ENCODE measurements at places on chromosomes 13 and 19. TPM values are rescaled to one million over a fixed set of nuclear protein-coding genes. Genes with fewer than 3 reads are reported as not detected.

Gene KISS1R
- total RNA-seq, result not detected

Gene AZU1
- total RNA-seq, result not detected

Gene ZNF726
- total RNA-seq, result 8.7 TPM

Gene S1PR4
- 0.06 TPM for total RNA-seq

Gene WDR87
- total RNA-seq, result not detected

Gene KCTD4
- 0.07 TPM for total RNA-seq

Gene PDX1
- not detected for total RNA-seq

Gene LINGO3
- not detected for total RNA-seq

Gene C13orf42
- not detected for total RNA-seq

Gene FOXA3
- total RNA-seq, result 2.2 TPM

Gene CADM4
- 1.5 TPM for total RNA-seq

GRCh38 chr13:46810440-46810839 lies 13.5 kb upstream of the ESD start:
- DNase-seq, result no peak

DNA sequence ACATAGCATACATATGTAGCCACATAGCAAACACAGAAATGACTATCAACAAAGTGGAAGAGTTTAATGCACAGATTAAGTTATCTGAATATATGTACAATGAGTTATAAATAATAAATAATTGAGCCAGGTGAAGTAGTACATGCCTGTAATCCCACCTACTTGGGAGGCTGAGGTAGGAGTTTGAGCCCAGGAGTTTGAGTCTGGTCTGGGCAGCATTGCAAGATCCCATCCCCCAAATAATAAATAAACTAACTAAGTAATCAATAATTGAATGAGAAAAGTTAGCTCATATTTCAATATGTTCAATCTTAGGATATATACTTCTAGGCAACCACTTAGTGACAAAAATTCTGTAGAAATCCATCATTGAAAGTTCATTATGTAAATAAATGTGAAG lies 1.7 kb downstream of the CARD8 start:
- DNase-seq, result no peak

- DNase-seq, result peak; percentile 95
These were observed 8.8 kb upstream of the CPB2 start for GRCh38 chr13:46113596-46113995.

DNA sequence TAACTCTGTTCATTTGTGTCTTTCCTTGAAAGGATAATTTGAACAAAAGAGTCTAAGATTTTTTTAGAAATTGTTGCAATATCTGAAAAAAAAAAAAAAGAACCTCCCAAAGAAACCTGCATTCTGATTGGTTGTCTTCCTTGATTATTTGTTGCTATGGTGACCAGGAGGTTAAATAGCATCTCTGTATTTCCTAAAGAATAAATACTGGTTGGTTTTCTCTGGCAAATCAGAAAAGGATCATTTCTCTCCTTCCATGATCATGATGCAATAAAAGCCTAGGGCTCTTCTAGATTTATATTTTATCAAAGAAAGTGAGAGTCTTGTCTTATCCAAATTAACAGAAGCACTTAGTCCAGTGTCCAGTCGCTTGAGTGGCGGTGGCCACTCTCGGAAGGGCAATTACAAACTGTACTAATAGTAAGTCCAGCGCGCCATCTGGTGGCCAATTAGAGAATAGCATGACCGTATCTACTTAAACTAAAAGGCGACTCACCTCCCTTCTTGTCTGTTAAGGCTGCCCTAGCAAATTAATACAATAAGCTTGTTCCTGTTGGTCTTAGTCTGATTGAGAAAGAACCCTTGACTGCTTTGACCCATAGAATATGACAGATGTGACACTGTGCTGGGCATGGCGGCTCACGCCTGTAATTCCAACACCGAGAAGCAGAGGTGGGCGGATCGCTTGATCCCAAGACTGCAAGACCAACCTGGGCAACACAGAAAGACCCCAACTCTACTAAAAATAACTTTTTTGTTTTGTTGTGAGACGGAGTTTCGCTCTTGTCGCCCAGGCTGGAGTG lies 47.0 kb upstream of the PNMA8B start:
- DNase-seq, result peak; percentile 80

DNA sequence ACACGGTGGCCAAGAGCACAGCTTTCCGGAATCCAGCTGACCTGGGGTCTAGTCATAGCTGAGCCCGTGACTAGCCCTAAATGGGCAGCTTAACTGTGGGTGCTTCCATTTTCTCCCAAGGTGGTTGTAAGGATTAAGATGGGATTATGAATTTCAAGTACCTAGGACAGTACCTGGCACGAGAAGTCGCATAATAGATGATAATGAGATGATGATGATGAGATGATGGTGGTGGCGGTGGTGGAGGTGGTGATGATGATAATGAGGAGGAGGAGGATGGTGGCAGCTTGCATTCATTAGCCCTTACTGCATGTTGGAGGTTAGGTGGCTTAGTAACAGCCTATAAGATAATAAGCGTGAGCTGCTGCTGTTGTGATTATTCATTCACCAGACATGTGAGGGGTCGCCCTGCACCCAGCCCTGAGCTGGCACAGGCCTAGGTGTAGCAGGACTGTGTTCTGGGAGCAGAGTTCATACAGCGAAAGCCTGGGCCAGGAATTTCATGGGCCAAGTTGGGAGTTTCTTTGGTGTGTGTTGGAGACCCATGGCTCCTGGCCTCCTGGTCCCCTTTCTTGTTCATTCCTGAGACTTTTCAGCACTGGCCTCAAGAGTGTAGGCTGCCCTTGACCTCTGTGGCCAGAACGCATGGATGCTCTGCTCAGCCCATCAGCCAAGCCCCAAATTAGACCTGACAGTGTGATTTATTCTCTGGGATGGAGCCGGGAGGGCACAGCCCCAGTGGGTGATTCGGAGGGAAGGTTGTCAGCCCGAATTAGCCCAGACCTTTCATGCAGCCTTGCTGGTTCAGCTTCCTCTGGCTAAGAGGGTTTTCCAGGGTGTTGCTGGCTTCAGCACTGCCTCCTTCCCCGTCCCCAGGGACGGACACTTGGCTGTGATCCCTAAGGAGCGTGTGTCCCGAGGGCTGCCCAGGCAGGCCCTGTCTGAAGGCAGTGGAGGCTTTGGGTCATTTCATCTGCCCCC lies 128.8 kb downstream of the SIPA1L3 start:
- DNase-seq, result peak; percentile 57

DNA sequence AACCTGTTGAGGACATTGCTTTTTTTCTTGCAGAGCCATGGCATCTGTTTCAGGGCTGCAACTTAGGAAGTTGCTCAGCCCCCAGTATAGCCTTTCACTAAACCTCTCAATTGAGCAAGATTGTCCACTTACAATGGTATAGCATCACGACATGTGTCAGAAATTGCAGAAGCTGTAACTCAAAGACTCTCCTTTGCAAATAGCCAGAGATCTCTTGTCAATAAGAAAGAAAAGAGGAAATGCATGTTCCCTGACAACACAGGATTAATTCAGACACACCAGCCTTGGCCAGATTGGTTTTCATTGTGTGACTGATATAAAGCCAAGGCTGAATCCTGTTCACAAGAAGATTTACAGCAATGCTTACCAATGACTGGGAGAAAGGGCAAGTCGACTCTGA lies 38.7 kb upstream of the CYSLTR2 start:
- no peak for DNase-seq

GRCh38 chr13:102045731-102046130 lies 356.1 kb downstream of the FGF14 start:
- DNase-seq, result no peak

- DNase-seq, result peak; percentile 39
These were observed 236.6 kb upstream of the MAB21L1 start for GRCh38 chr13:35712907-35713761.

DNA sequence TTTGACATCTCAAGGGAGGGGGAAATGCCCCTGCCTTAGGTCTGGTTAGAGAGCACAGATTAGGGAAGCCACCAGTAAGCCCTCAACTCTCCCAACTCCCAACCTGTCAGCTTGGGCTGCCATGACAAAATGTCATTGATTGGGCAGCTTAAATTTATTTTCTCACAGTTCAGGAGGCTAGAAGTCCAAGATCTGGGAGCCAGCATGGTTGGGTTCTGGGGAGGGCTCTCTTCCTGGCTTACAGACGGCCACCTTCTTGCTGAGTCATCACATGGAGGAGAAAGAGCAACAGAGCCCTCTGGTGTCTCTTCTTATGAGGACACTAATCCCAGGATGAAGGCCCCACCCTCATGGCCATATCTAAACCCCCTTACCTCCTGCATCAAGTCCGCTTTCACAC lies 24.2 kb downstream of the C19orf12 start:
- DNase-seq, result peak; percentile 71

GRCh38 chr19:7994928-7995809 lies 10.3 kb downstream of the ELAVL1 start:
- no peak for DNase-seq

DNA sequence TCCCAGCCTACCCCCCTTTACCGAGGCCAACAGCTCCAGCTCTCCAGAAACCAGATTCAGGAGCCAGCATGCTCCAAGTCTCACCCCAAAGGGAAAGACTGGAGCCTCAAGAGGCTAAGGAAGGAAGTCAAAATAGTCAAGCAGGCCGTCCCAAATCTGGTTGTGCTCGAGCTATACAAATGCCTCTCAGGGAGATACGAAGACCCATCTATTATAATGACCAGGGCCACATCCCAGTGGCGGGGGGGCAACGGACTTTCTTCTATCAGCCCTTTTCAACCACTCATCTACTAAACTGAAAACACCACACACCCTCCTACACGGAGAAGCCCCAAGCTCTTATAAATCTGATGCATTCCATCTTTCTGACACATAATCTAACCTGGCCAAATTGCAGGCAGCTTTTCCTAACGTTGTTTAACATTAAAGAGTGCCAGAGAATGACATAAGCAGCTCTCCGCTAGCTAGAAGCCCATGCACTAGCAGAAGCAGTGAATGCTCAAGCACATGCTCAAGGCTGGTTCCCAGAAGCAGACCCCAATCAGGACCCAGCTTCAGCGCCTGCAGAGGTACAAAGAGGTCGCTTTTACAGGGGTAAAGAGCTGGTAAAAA lies 104.6 kb upstream of the ZNF98 start:
- no peak for DNase-seq

DNA sequence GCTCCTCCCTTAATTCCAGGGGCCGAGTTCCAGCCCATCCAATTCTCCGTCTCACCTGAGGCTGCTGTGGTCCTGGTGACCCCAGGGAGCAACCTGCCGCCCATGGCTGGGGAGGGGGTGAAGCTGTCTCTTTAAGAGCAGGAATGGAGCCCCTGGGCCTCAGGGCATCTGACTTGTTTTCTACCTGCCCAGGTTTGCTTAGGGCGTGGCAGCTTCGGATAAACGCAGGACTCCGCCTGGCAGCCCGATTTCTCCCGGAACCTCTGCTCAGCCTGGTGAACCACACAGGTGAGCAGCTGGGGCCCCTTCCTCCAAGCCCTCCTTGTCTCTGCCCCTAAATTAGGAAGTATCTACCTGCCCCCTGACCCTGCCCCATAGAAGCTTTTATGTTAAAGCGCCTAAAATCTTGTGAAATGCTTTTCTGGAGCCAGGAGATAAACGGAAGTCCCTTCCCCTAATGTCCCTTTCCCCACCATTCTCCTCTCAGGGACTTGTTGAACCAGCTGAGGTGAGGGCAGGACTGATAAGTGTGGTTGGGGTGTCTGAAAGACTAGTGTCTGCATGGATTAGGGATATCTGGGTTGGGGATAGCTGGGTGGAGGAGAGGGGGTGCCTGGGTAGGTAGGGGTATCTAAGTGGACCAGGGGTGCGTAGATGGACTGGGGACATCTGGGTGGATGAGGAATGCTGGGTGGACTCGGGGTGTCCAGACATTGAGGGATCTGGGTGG lies 614 bp downstream of the FXYD3 start:
- DNase-seq, result no peak

- peak; percentile 52 for DNase-seq
These were observed 27.3 kb upstream of the MPHOSPH8 start for GRCh38 chr13:19606152-19606551.

DNA sequence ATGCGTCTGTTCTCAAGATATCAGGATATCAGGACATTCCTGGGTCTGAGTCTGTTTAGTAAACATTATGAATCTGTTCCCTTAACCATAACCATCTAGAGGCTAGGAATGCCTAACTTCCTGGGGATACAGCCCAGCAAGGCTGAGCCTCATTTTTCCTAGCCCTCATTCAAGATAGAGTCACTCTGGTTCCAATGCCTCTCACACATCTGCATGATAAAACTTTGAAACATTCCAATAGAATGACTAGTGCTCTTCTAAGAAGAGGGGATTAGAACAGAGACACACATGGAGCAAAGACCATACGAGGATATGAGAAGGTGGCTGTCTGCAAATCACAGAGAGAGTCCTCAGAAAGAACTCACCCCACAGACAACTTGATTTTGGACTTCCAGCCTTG lies 20.6 kb upstream of the CABP5 start:
- DNase-seq, result peak; percentile 7

GRCh38 chr13:43116242-43116641 lies 92.9 kb downstream of the DNAJC15 start:
- no peak for DNase-seq

- peak; percentile 38 for DNase-seq
These were observed 29.2 kb upstream of the GARRE1 start for GRCh38 chr19:34224996-34225658.

- DNase-seq, result peak; percentile 32
These were observed 738.2 kb downstream of the GPC5 start for GRCh38 chr13:92136449-92137155.

DNA sequence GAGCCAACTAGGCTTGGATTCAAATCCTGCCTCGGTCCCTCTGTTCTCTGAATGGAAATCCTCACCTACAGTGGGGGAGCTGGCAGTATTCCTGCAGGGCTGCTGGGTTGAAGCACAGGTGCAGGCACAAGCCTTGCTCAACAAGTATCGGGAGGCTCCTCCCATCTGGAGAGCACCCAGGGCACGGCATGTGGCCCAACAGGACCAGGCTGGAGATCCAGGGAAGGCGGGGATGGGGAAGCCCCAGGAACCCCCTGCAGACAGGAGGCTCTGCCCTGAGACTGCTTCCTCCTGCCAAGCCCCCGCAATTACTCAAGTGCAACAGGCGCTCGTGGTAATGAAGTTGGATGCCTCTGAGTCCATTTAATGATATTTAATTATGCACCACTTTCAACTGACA lies 128.0 kb upstream of the VSTM2B start:
- no peak for DNase-seq

- peak; percentile 34 for DNase-seq
These were observed 1.6 kb downstream of the ZNF546 start for GRCh38 chr19:39998501-39998900.

Measured in HT1080 (cell line).